Right lung (tissue), 10 donors: ENCODE measurements at places on chromosomes 7 and 10. TPM values are rescaled to one million over a fixed set of nuclear protein-coding genes. Genes with fewer than 3 reads are reported as not detected.

Gene MACC1
- polyA plus RNA-seq: 8.9 TPM

Gene SORBS1
- polyA plus RNA-seq: 29.8 TPM

- no peak for DNase-seq
Observed at GRCh38 chr7:132373879-132374278, 202.4 kb downstream of the PLXNA4 start.

GRCh38 chr7:28452681-28453080, 40.4 kb downstream of the CREB5 start:
- no peak for DNase-seq

GRCh38 chr10:79061441-79062315, 7.1 kb upstream of the ZMIZ1 start:
- DNase-seq: no peak

Gene RTKN2
- polyA plus RNA-seq: 6.0 TPM

- no peak for DNase-seq
Observed at GRCh38 chr10:106424054-106424453, 740.5 kb downstream of the SORCS1 start.
